Tibial nerve (tissue), 4 donors: ENCODE measurements at places on chromosomes 13 and 19. TPM values are rescaled to one million over a fixed set of nuclear protein-coding genes. Genes with fewer than 3 reads are reported as not detected.
A peak's percentile ranks its signal among the peaks of the same experiment; 100 is the strongest.

GRCh38 chr19:12938779-12939601, 581 bp downstream of the CALR start:
- peaks cover 22% of the 10 kb centered on the region for H3K4me1 ChIP-seq
- H3K4me3 ChIP-seq, result peak overlapping the region; percentile 99
- no peaks in the 10 kb centered on the region for H3K27me3 ChIP-seq
- H3K27ac ChIP-seq, result peak overlapping the region; percentile 90

DNA sequence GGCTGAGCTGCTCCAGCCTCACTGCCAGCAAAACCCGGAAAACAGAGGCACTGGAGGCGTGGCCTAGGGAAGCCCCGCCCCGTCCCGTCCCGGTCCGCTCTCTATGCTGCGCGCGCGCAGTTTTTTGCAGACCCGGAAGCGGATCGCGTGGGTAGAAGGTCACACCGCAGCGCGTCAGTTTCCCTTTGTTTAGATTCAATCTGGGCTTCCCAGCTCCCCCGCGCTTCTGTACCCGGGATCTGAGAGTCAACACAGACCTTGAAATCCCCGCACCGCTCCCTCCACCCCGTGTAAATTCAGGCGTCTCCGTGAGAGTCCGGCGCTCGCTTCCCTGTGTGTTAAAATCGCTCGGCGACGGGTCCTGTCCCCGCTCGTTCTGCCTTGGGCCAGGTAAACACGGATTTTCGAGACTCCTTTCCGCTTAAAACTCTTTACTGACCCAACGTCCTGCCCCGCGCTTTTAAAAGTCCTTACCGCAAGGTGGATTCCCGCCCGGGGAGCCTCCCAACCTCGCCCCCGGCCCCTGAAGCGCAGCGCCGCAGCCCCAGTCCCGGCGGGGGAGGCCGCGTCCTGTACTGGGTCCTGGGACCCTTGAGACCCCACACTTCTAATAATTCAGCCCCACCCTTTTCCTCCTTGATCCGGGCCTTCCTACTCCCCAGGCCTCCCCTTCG, at the start of gene ZNF610:
ZNF610 (plus strand) TSS at position 127 of the 674 bp plus-strand sequence. CDS start 12,930 bp downstream, outside the sequence.
- H3K36me3 ChIP-seq, result no peaks in the 10 kb centered on the region
- H3K27me3 ChIP-seq, result no peaks in the 10 kb centered on the region
- peak within 1 kb of the TSS; percentile 64 for H3K4me3 ChIP-seq

DNA sequence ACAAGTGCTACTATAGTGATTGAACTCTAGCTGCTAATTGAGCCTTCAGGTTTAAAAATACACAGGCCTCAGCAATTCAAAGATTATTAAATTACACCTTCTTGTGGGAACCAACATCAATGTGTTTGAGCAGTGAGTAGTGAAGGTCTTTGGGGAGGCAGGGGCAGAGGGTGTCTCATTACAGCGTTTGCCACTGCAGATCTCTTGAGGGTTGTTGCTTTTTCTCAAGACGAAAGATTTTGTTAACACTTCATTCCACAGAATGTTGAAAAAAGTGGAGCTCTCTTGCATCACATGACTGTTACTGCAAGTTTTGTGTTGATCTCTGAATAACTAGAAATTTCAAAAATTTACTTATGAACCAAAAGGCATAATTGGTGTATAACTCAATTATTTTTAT, 253.6 kb downstream of the ATP8A2 start:
- no peak overlapping the region for H3K27ac ChIP-seq
- no peak for DNase-seq
- H3K27me3 ChIP-seq, result no peaks in the 10 kb centered on the region
- no peak overlapping the region for H3K4me3 ChIP-seq
- H3K36me3 ChIP-seq, result no peaks in the 10 kb centered on the region
- H3K4me1 ChIP-seq, result no peaks in the 10 kb centered on the region

DNA sequence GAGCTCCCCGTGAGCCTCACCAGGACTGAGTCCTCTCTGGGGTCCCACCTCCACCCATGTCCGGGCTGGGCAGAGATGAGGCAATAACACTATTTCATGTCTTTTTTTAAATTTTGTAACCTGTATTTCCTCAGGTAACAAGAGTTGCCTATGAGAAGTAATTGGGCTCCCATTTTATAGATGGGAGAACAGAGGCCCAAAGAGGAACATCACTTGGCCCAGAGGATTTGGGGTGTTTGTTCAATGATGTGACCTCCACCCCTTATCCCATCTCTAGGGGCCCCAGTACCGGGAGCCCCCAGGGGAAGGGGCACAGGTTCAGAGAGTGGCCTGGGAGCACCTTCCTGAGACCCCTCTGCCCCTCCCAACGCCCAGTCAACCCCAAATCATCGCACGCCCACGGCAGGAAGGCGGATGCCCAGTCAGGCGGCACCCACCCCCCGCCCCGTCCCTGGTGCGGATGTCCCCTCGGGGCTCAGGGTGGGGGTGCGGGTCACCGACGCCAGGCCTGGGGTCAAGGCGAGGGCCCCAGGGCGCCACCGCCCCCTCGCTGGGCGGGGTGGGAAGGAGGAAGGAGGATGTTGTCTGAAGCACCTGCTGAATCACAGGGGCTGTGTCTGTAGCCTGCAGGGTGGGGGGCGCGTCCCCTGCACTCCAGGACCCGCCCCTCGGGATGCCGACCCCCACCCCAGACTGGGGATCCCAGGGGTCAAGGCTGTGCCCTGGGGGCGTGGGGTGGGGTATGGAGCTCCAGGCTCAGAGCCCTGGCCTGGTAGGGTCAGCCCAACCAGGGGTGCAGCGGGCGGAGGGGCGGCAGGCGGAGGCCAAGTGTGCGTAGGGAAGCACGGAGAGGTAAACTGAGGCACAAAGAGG, 9.0 kb upstream of the CIRBP start:
- peak overlapping the region; percentile 17 for H3K4me3 ChIP-seq
- no peak for DNase-seq
- peaks cover 3% of the 10 kb centered on the region for H3K36me3 ChIP-seq
- H3K27ac ChIP-seq, result peak overlapping the region; percentile 97

GRCh38 chr19:51789061-51789795, 5.7 kb upstream of the FPR3 start:
- H3K36me3 ChIP-seq, result no peaks in the 10 kb centered on the region
- no peak for DNase-seq
- no peak overlapping the region for H3K27ac ChIP-seq
- H3K4me3 ChIP-seq, result no peak overlapping the region

DNA sequence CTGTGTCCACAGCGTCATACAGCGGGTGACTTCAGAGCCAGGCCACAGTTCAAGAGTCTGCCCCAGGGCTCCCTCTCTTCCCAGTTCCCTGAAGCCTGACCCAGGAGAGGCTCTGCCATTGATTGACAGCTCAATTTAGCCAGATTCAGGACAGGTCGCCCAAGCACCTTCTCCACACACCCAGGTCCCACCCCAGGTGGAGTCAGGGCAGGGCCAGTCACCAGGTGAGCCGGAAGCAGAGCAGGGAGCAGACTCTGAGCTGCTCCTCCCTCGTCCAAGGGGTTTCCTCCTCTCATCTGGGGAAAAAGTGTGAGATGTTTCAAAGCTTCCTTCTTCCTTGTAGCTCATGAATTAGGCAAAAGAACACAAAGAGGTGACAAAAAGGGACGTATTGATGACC, 5.6 kb downstream of the CEACAM7 start:
- no peak overlapping the region for H3K27ac ChIP-seq
- H3K4me3 ChIP-seq, result no peak overlapping the region
- no peaks in the 10 kb centered on the region for H3K4me1 ChIP-seq
- no peaks in the 10 kb centered on the region for H3K27me3 ChIP-seq

- H3K4me3 ChIP-seq, result no peak overlapping the region
- no peaks in the 10 kb centered on the region for H3K4me1 ChIP-seq
- no peaks in the 10 kb centered on the region for H3K36me3 ChIP-seq
- H3K27me3 ChIP-seq, result no peaks in the 10 kb centered on the region
- DNase-seq, result no peak
These were observed 41.1 kb upstream of the CCNE1 start for GRCh38 chr19:29770648-29771047.

DNA sequence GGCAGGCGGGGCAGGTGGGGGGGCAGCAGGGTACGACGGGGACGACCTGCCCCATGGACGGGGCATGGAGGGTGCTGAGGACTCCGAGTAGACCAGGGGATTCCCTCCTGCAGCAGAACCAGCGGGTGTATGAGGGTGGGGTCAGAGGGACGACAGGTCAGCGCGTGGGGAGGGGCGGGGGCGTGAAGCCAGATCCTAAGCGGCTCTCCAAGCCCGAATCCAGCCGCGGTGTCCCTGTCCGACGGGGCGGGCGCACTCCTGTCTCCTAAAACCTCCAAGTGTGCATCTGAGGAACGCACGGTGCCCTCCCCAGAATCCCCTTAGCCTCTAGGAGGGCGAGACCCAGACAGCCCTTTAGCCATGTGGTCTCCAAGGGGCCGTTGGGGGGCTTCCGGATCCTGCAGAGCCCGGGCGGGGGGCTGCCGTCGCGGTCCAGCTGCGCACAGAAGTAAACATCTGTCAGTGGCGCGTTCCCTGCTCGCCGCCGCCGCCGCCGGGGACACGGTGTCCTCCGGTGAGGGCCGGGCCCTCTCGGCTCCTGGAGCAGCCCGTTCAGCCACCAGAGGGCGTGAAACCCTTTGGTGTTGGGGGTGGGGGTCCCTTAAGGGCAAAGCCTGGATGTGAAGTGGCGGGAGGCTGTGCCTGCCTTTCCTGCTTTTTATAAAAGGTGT, 730 bp downstream of the NRTN start:
- H3K36me3 ChIP-seq, result no peaks in the 10 kb centered on the region
- H3K27me3 ChIP-seq, result peaks cover 63% of the 10 kb centered on the region
- no peaks in the 10 kb centered on the region for H3K4me1 ChIP-seq
- DNase-seq, result peak; percentile 22

DNA sequence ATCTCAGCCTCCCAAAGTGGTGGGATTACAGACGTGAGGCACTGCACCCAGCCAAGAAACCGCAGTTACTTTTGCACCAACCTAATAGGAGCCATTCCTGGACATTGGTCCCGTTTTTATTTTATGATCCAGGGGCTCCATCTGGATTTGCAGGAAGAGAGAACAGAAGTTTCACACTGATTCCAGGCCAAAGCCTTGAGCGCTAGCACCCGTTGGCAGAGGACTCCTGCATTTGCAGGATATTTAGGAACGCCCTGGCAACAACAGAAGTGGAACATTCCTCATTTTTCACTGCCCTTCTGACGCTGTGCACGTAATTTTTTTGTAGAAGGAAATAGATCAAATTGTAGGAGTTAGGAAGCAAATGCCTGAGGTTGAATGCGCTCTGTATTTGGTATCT, 11.7 kb upstream of the SULT2A1 start:
- H3K27me3 ChIP-seq, result no peaks in the 10 kb centered on the region
- no peaks in the 10 kb centered on the region for H3K36me3 ChIP-seq
- H3K27ac ChIP-seq, result no peak overlapping the region

- H3K27ac ChIP-seq, result peak overlapping the region; percentile 55
- H3K4me1 ChIP-seq, result no peaks in the 10 kb centered on the region
- no peaks in the 10 kb centered on the region for H3K27me3 ChIP-seq
- peak; percentile 59 for DNase-seq
- peak overlapping the region; percentile 60 for H3K4me3 ChIP-seq
These were observed 82.9 kb upstream of the C1QTNF9B start for GRCh38 chr13:23980160-23980551.

- no peaks in the 10 kb centered on the region for H3K27me3 ChIP-seq
- H3K36me3 ChIP-seq, result no peaks in the 10 kb centered on the region
- H3K4me1 ChIP-seq, result no peaks in the 10 kb centered on the region
- no peak overlapping the region for H3K4me3 ChIP-seq
- DNase-seq, result no peak
These were observed 384.3 kb downstream of the HS6ST3 start for GRCh38 chr13:96474181-96474557.

GRCh38 chr13:78700121-78700910, 41.4 kb upstream of the OBI1 start:
- no peak for DNase-seq
- no peak overlapping the region for H3K4me3 ChIP-seq
- no peaks in the 10 kb centered on the region for H3K4me1 ChIP-seq
- H3K27me3 ChIP-seq, result no peaks in the 10 kb centered on the region
- no peak overlapping the region for H3K27ac ChIP-seq

The KBTBD6 gene
- total RNA-seq, result 9.6 TPM

The KLHL1 gene
- total RNA-seq, result not detected

The PSG2 gene
- total RNA-seq, result not detected

The APOC1 gene
- total RNA-seq, result 213 TPM
